Pancreas (tissue), 10 donors: ENCODE measurements at places on chromosomes 7 and 10. TPM values are rescaled to one million over a fixed set of nuclear protein-coding genes. Genes with fewer than 3 reads are reported as not detected.

- no peak for DNase-seq
Measured at GRCh38 chr7:18151422-18151821, 123.8 kb upstream of the PRPS1L1 start.

DNA sequence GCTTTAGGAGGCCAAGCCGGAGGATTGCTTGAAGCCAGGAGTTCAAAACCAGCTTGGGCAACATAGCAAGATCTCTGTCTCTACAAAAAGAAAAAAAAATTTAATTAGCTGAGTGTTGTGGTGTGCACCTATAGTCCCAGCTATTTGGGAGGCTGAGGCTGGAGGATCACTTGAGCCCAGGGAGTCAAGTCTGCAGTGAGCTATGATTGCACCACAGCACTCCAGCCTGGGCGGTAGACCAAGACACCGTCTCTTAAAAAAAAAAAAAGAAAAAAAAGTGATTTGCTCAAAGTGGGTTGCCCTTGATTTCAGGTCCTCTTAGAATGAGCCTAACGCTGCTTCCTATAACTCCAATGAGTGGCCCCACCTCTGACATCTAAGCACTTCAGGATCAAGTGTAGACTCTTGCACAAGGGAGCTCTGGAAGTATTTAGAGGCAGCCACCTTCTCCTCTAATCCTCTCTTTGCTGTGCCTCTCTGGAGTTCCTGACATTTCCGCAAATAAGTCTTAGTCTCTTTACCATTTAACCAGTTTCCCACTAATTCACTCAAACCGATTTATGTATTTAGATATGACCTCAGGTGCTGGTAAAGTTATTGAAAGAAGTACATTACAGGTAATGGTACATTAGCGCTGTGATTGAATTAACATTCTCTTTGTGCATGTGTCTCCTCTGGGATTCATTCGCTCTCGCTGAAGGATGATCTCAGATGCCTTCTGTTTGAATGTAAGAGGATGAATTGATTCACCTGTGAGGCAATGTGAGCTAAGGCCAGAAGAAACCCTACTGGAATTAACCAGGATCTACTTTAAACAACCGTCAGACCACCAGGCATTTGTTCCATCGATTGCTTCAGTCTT is 60.8 kb upstream of the CELF2 start:
- DNase-seq: no peak

- DNase-seq: no peak
Measured at GRCh38 chr7:132697003-132697402, 120.7 kb upstream of the PLXNA4 start.

The CUX1 gene
- total RNA-seq: 43.9 TPM

DNA sequence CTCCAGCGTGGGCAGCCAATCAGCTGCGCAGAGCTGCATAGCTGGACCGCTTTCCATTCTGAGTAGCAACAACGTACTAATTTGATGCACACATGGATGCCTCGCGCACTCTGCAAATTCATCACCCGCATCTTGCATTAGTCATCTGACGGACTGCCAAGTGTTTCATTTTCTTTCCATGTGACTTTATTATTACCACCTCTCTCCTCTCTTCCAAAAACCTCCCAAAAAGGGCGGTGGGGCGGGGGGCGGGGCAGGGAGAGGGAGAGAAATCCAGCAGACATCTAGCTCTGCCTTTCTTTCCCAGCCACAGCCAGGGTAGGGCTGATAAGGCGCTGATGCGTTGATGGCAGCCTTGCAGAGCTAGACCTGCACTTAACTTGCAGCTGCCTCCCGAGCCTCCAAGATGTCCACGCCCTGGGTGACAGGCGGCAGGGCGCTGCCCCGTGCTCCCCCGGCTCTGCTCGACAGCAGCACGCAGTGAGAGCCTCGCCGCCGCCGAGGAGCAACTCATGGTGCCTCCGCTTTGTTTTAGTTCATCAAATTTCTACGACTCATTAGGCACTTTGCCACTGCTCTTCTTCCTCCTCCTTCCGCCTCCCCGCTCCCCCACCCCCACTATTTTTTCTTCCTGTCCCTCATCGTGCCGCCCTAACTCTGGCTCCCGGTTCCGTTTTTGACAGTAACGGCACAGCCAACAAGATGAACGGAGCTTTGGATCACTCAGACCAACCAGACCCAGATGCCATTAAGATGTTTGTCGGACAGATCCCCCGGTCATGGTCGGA is 147.3 kb downstream of the CELF2 start:
- DNase-seq: no peak

- peak; percentile 63 for DNase-seq
Measured at GRCh38 chr10:6014241-6014761, 37.0 kb upstream of the IL15RA start.

The CROT gene
- total RNA-seq: 5.6 TPM

The NPSR1 gene
- total RNA-seq: not detected

The SYT15 gene
- total RNA-seq: 10.7 TPM

DNA sequence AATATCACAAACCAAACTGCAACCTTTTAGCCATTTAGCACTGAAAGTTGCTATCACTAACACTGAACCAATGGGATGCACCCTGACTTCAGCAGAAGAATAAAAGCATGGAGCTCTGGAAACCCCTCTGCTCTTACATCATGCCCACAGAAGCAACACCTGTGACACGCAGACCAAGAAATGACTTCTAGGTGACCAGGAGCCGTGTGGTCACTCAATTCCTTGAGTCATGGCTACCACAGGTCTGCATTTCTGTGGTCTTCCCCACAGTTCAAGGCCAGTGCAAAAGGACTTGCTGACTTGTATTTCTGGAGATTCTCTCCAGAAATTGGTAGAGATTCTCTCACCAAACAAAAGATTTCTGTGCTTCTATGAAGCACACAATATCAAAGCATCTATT is 38.3 kb downstream of the NRCAM start:
- no peak for DNase-seq

- DNase-seq: peak; percentile 77
Measured at GRCh38 chr10:3853016-3853415, 68.0 kb upstream of the KLF6 start.
